ENCODE measurements at places on chromosomes 3 and 15.

DNA sequence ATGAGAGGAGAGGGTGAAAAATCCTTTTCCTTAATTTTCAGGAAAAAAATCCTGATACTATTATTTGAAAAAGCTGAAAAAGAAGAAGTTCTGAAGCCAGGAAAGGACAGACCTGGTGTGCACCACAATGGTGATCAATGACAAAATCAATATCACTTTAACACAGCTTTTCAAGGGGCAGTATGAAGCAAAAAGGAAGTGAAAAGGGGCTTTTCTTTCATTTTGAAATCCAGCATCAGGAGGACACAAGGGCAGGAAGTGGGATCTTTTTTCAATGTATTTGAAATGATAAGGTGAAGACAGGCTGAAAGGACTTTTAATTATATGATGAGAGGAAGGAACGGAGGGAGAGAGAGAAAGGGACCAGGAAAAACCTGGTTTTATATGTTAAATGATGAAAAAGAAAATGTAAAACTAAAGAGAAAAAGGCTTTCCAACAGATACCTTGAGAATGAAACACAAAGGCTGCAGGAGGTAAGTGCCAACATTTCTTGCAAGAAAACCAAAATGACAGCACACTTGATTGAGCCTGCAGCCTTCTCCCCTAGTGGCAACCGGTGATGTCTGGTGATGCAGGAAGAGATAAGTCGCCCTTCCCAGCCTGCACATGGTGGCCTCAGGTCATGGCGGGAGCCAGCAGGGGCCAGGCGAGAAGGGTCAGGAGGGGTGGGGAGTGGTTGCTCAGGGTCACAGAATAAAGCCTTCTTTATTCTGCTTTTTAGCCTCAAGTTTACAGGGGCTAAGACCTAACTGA, 236.7 kb upstream of the WNT5A start:
- no peak for DNase-seq

GRCh38 chr3:187848401-187848800, 103.1 kb upstream of the BCL6 start:
- DNase-seq, result no peak

DNA sequence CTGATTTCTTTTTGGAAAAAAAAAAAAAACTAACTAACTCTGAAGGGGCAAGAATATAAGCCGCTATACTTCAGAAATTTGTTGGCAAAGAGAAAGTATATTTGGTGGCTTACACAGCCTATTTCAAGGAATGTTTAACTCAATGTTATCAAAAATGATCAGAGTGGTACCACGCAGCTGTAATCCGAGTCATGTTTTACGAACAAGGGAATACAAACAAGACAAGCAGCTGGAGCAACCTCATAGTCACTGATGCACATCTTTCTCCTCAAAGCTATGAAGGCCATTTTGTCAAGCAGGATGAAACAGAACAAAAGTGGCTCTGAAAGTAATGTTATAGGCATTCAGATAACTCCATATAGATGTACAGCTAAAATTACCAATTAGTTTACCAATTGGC, 81.2 kb downstream of the SCAPER start:
- no peak for DNase-seq

- no peak for DNase-seq
Observed at GRCh38 chr3:26714485-26714884, 91.9 kb downstream of the LRRC3B start.

GRCh38 chr15:89400116-89400781, 65.6 kb upstream of the POLG start:
- DNase-seq, result no peak

DNA sequence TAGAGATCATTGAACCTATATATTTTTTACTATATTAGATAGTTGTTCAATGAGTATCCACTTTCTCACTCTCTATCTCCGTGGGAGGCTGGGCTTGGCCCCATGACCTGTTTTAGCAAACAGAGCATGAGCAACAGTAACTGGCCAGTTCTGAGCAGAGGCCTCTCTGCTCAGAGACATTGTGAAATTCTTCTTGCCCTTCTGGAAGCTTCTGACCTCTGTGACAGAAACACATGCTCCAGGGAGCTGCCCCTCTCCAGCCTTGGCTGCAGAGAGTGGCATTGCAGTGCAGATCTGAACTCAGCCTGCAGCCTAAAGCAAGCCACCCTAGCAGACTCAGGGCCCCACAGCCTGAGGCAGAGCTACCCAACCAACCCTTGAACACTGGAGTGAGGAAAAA, 20.5 kb downstream of the FAM240A start:
- DNase-seq, result no peak

GRCh38 chr3:128278130-128278529, 124.8 kb downstream of the EEFSEC start:
- no peak for DNase-seq

DNA sequence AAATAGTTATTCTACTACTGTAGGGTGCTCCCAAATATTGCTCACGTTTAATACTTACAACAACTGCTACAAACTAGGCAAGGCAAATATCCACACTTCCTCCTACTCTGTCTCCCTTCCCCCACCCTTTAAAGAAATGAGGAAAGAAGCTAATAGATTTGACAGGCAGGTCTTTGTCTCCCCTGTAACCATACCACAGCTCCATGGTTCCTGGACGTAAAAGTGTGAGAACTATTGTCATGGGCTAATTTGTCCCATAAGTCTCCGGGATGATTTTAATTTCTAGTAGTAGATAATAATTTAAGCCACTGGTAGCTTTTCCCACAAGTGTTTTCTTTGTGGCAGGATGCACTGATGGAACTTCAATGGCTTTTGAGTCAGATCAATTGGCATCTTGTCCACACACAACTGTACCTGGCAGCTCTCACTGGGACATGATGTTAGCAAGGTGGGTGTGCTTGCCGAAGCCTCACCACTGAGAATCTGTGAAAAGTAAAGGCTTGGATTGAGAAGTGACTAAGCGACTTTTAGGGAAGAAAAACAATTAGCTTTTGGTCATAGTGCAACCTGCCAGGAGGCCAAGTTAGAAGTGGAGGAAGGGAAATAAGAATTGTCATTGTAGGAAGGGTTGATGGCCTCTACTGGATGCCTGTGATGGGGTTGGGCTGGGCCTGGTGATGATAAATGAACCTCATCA, 1.4 kb upstream of the CPOX start:
- DNase-seq, result no peak

- DNase-seq, result no peak
Observed at GRCh38 chr3:16174026-16174355, 489 bp upstream of the GALNT15 start.

DNA sequence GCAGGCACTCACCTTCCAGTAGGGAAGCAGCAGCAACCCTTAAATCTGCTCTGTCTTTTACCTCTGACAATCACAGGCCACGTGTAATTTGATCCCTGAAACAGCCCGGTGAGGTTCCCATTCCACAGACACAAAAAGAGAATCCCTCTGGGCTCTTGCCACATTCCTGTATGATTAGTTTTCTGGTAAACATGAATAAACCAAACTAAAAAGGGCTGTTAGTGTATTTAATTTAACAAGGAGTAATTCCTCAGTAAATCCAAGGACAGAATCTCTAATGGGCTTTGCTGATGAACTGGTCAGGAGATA, 186.9 kb downstream of the FAM43A start:
- no peak for DNase-seq

GRCh38 chr15:60486742-60487141, 7.8 kb upstream of the ICE2 start:
- no peak for DNase-seq

GRCh38 chr15:65902373-65902772, 33.1 kb downstream of the RAB11A start:
- no peak for DNase-seq

DNA sequence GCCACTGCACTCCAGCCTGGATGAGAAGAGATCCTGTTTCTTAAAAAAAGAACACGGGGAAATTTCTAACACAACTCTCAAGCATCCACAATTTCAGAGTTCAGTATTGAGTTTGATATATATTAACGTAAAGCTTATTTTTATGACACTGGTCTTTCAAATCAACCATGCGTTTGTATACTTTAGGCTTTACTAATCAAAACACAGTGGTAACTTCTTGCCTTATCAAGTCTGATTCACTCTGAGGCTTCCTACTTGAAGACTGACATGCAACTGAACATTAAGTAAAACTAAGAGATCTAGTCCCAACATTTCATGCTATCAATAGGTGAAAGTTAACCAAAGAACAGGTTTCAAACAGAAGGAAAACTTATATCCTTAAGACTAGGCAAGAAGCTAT, 46.7 kb downstream of the PRTG start:
- no peak for DNase-seq

- DNase-seq, result no peak
Observed at GRCh38 chr3:127095774-127096173, 97.2 kb upstream of the PRR23E start.

DNA sequence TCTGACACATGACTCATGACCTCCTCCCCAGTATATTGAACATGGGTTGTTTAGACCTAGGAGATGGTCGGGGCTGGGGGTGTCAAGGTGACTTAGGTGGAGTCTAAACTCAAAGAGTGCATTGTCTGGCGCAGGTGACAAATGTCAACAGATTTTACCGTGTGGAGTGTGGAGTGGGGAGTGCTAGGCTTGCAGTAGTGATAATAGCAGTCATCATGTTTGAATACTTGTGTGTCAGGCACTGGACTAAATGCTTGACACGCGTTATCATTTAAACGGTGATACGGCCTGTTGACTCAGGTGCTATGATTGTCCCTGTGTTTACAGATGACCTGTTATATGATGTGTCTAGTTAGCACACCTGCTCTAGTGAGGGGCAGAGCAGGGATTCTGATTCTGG, 30.8 kb downstream of the MUC20 start:
- no peak for DNase-seq

GRCh38 chr15:64645995-64646394, 129.4 kb downstream of the RBPMS2 start:
- no peak for DNase-seq

- no peak for DNase-seq
Observed at GRCh38 chr3:64167351-64167750, 57.9 kb downstream of the PRICKLE2 start.

- no peak for DNase-seq
Observed at GRCh38 chr3:160435095-160435494, 14.5 kb downstream of the TRIM59 start.

- no peak for DNase-seq
Observed at GRCh38 chr15:80162059-80162554, 9.3 kb downstream of the FAH start.

DNA sequence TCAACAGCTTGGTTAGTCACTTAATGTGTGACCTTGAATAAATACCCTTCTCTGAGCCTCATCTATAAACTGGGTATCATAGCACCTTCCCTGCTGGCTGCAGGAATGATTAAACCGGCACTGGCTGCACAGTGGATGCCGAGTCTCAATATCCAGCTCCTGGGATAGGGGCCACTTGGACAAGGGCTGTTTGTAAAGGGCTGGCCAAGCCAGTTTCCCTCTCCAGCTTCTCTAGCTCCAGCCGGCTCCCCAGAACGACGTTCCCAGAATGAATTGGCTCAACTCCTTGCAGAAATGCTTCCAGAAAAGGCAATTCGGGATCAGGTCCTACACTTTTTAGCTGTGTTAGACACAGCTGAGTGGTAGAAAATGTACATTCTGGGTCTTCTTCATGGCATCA, 58.8 kb downstream of the LSM3 start:
- no peak for DNase-seq

DNA sequence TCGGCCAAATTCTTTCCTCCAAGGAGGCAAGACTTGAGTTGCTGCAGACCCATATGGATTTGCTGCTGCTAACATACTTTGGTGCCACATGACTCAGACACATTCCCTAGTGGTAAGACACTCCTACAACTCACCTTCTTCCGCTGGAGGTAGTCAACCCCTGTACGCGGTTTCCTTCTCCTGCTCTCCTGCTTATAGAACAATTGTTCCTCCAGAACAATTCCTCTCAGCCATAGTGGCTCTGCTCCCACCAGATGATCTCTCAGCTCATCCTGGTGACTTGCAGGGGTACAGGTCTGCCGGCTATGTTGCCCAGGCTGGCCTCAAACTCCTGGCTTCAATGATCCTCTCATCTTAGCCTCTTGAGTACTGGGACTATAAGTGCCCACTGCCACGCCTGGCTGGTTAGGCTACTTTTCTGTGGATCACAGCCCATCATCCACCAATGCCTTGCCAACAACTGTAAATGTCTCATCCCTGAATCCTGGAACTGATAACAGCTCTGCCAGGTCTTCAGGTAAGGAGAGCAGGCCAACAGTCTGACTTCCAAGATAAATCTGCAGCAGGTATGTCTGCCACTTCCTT, 2.4 kb upstream of the CXCR6 start:
- DNase-seq, result no peak

DNA sequence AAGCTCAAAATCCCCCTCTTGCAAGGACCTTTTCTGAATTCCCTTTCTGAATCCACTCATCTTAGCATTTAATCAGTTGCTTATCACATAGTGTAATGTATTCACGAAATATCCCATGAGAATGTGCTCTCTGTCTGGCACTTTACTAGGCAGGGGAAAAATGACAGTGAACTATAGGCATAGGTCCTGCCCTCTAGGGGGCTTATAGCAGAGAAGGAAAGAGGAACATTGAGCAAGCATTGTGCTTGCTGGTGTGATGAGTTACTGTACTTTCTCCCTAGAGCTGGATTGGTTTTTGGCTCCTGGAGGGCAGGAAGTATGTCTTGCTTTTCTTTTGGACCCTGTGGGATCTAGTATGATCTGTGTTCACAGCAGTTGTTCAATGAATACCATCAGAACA, 26.5 kb downstream of the DUOX2 start:
- DNase-seq, result no peak

- DNase-seq, result no peak
Observed at GRCh38 chr3:39295184-39295775, 15.4 kb upstream of the CX3CR1 start.

GRCh38 chr3:141320399-141321108, 47.8 kb upstream of the ZBTB38 start:
- no peak for DNase-seq

GRCh38 chr15:85592148-85592547, 202.6 kb downstream of the KLHL25 start:
- DNase-seq, result no peak

DNA sequence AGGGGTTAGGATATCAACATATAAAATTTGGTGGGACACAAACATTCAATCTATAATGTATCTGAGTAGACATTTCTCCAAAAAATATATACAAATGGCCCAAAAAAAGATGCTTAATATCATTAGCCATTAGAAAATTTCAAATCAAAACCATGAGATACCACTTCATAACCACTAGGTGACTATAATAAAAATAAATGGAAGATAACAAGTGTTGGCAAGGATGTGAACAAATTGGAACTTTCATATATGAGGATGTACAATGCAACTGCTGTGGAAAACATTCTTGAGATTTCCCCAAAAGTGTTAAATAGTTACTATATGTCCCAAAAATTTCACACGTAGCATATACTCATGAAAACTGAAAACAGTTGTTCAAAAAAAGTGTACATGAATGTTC, 36.5 kb upstream of the WNT7A start:
- no peak for DNase-seq

DNA sequence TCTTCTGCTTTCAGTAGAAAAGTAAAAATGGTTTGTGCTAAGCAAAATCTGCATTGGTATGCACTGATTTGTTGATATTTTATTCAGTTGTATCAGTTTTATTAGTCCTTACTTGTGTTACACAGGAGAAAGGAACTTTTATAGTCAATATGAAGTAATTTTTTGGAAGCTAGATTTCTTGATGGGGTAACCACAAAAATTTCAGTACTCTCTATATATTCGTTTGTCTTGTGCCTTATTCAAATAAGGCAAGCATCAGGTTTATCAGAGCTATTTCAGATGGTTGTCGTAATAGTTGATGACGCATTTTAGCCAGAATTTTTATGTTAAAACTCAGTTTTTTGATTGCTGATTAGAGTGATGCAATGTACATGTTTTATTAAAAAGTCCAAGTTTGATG, 50.7 kb upstream of the NIPA1 start:
- no peak for DNase-seq

- no peak for DNase-seq
Observed at GRCh38 chr3:87461036-87461435, 184.7 kb upstream of the POU1F1 start.

- DNase-seq, result no peak
Observed at GRCh38 chr3:4981294-4981664, 2.0 kb downstream of the BHLHE40 start.
